ENCODE measurements at places on chromosomes 7 and 10.

- DNase-seq = no peak
Measured at GRCh38 chr10:68560186-68560942, at the start of gene TET1. TSS of gene TET1 (plus strand) at chr10:68560337. CDS start at chr10:68572339, 12,002 bp downstream.

- no peak for DNase-seq
Measured at GRCh38 chr10:89078724-89079672, 88.4 kb downstream of the FAS start.

- no peak for DNase-seq
Measured at GRCh38 chr10:107425931-107426553, 261.5 kb upstream of the SORCS1 start.

DNA sequence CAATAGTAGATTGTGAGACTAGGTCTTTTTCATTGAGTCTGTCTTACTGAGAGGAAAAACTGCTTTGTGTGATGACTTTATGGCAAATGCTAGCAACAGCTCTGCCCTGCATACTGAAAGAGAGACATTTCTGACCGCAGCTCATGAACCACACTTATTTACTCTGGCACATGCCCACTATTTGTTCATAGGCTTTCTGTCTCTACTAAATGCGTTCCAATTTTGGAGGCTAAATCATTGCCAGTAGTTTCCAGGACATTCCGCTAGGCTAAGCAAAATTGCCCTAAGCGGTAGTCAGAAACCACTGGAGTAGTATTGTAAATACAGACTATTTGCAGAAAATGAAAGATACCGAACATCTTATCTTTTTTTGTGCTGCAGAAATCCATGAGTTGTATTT lies 55.6 kb upstream of the DLX6 start:
- no peak for DNase-seq

DNA sequence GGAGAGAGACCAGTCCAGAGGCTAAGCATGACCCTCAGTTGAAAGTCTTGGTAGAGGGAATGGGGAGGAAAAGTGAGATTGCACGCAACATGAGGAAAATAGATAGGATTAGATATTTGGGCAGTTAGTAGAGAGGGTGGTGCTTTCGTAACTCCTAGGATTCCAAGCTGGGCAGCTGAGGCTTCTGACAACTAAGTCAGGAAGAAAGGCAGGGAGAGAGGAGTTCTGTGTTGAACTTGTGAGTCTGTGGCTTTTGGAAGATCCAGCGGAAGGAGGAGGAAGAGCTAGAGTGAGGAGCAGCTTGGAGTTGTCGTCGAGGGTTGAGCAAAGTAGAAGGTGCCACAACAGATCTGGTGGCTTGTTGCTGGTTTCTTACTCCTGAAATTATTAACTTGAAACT lies 21.8 kb downstream of the CUL1 start:
- DNase-seq = no peak
